GM04504 (cell line): ENCODE measurements at places on chromosomes 11 and 22.

- no peak for DNase-seq
These were observed 682 bp downstream of the ATM start for GRCh38 chr11:108223348-108224149.

- no peak for DNase-seq
These were observed 7.3 kb downstream of the DGCR6L start for GRCh38 chr22:20312396-20313191.

DNA sequence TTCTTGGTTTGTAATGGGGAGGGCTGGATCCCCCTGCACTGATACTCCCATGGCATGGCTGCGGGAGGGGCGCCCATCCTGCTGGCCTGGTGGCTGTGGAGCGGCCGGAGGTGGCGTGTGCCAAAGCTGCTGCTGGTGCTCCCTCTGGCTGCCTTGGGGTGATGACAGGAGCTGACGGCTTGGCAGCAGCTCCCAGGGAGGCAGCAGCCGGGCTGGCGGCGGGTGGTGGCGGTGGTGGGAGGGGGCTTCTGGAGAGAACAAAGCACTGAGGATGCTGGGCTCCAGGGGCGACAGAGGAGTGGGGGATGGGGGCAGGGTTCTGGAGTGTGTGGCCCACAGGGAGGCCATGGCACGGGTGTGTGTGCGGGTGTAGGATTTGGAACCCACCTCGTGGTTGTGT lies 11.4 kb upstream of the MPPED1 start:
- no peak for DNase-seq

DNA sequence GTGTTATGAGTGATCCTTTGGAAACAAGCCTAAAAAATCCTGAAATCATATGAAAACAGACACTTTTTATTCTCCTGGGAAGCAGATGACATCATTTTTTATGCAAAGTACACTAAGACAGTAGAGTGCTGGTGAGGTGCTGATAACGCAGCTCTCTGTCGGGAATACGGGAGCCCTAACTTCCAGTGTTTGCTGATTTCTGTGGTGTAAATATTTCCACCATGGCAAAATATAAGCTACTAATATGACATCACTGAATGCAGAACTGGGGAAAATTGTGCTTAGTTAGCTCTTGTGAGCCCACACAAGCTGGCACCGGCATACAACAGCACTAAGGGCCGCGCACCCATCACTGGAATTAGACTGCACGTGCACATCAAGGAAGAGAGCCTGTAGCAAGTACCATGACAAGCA lies 82.6 kb downstream of the FAM76B start:
- no peak for DNase-seq

DNA sequence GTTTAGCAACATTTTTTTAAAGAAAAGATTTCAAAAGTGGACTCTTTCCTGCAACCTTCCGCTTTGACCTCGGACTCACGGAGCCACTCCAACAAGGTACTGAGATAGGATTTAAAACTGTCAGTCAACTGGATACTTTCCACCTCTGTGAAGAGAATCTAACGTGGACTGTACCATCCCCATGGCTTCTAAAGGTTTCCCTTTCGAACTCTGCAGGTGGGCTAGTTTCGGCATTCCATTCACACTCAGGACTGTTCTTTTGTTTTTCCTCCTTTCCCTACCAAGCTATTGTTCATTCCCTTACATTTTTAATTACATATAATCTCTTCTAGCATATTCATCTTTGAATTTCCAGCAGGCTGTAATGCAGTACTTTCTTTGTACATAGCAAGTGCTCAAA lies 88.5 kb upstream of the AKIP1 start:
- DNase-seq = no peak

DNA sequence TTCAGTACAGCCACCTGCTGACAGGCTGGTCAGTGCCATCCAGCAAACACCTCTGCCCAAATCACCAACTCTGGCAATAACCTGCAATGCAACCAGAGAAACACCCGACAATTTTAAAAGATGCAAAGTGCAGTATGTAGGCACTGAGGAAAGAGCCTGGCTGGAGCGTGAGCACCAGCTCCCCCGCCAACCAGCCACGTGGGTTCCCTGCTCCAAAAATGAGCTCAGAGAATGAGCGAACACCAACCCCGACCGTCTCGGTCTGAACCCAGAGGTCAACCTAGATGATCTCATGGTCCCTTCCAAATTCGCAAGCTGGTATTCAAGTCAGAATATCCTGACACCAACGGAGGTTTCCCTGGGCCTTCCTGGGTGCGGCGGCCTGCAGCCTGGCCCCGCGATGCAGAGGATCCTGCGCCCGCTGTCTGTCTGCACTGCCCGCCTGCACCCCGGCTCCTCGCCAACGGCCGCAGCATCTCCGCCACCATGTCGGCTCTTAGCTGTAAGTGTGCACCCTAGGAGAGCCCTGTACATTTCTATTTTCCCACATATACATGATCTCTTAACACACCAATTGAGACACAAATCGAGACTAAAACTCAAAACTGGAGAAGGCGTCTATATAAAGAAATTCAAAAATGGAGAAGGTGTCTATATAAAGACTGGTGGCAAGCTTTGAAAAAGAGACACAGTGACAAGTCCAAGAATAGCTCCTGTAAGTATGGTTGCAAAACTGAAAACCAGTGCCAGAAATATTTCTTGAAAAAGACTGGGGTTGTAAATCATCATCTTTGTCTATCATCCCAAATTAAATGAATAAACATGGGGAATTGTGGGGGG lies 22.8 kb downstream of the TMEM184B start:
- DNase-seq = no peak
